ENCODE measurements at places on chromosomes 13 and 19. TPM values are rescaled to one million over a fixed set of nuclear protein-coding genes. Genes with fewer than 3 reads are reported as not detected.

ZNF28 gene
- 29.6 TPM for total RNA-seq

CABP5 gene
- not detected for total RNA-seq

CAPN12 gene
- total RNA-seq = not detected

GSX1 gene
- not detected for total RNA-seq

PSG3 gene
- not detected for total RNA-seq

IFNL1 gene
- total RNA-seq = not detected

FCGBP gene
- total RNA-seq = 0.74 TPM

IGFL1 gene
- total RNA-seq = not detected

ZNF132 gene
- 7.6 TPM for total RNA-seq

IGSF23 gene
- total RNA-seq = not detected

GRK1 gene
- total RNA-seq = not detected

IGFL2 gene
- total RNA-seq = not detected

DNA sequence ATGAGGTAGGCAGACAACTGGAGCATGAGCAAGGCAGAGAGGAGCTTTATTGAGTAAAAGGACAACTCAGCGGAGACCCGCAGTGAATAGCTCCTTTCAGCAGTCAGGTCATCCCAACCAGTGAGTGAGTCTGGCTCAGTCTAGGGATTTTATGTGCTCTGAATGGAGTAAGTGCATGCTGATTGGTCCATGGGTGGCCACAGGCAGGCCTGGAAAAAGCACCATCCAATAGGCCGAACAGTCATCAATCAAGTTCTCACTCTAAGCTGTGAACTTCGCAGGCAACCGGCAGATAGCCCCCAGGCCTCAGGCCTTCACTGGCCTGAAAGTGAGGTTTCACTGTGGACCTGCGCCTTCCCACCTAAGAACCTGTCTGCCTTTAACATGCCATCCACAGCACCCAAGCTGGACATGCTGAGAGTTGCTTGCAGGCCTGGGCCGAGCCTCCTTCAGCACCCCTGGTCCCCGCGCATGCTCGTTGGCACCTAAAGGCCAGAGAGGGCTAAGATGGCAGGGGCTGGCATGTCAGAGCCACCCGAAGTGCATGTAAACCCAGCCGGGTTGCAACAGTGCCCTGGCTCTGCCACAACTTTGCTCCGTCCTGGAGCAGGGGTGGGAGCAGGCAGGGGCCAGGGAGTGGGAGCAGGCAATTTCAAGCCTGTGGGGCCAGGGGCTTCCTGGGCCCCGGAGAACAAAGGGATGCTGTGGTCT is 698.7 kb downstream of the SLITRK1 start:
- DNase-seq = no peak

DNA sequence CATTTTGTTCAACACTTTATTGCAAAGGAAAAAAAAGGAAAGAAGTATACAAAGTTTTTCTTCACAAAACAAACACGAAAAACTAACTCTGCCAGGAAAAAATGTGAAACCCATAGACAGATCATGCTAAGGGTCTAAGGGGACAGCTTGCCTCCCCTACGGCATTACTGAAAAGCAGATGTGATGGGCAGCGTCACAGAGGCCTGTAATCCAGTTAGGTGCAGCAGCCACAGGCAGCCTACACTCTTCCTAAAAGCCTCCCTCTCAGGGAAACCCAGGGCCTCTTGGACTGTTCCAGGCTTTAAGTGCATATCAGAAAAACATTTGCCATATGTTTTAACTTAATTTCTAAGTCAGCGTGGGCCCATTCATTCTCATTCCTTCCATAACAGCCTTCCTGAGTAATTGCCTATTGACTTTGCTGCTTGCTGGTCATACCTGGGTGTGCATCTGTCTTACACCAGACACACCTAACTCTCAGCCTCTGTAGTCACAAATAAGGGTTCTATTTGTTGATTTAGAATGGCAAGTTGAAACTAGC is 135.7 kb upstream of the SERP2 start:
- DNase-seq = peak; percentile 28

DNA sequence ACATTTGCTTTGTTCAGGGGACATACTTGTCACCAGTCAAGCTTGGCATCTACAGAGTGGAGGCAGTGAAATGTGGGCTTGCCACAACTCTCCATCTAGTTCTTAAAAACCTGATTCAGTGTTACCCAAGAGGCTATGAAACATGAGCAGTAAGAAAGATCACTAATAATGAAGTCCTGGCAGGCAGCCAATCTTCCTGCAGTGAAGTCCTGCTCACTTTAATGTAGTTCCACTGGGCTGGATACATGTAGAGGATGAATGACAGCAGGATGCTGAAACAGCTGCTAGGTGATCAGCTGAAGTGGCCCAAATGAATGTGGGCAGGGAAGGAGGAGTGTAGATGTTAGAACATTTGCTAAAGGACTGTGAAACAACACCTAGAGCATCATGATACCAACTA is 1213.1 kb downstream of the OLFM4 start:
- no peak for DNase-seq

- peak; percentile 63 for DNase-seq
These were observed 7.5 kb downstream of the ZNF331 start for GRCh38 chr19:53545271-53546065.

DNA sequence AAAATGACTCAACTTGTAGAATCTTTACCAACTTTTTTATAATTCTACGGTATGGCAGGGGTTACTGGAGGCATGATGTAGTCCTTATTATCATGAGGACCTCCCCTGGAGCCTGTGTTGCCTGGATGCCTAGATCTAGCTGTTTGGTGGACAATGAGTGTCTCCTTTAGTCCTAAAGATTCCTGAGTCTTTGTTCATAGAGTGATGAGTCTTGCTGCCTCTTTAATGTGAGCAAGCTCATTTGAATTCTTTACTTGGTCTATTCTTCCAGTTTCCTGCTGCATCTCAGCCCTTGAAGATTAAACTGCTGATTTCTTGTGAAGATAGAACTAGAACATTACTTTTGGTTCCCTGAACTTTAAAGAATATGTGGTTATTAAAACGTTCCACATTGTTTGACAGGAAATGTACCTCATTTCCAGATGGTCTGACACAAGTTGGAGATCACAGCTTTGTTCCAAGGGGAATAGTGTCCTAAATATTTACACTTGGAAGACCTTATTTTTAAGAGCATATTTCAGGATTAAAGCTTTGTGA is 51.9 kb downstream of the SLAIN1 start:
- no peak for DNase-seq

DNA sequence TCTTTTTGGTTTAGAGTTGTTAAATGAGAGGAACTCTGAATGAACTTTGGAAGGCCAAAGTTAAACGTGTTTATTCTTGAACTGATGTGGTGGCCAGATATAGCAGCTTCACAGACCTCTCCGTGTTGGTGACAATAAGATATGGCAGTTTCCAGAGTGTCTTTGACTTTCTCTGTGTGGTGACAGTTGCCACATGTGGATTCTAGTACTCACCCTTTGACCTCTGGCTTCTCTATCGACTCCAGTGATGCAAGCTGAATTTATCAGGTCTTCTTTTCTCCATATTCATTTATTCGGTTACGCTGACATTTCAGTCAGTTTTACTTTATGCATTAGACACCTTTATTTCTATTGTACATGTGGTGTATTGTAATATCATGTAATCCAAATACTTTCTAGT is 1469.5 kb downstream of the SLITRK1 start:
- DNase-seq = no peak

- DNase-seq = no peak
These were observed at the start of gene NAPSA for GRCh38 chr19:50365434-50366306. Gene NAPSA, minus strand, starts transcription at chr19:50365639. Its CDS starts 18 bp downstream, at chr19:50365621.

GRCh38 chr13:45798851-45799250 is 52.7 kb downstream of the SIAH3 start:
- DNase-seq = no peak

GRCh38 chr19:10368101-10368803 is 12.1 kb downstream of the TYK2 start:
- no peak for DNase-seq

DNA sequence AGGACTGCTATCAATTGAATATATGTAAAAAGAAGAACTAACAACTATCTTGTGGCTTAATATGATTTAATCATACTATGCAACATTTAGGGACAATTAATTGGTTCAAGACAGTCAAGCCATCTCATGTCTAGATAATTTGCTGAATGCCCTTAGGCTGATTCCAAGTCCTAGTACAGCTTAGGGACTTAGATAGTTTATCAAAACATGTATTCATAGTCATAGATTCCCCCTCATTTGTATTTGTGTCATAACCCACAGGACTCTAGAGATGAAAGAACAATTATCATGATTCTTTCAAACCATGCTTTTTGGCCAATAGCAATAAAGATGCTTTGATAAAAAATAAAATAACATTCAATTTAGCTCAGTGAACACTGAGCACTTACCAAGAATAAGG is 607.6 kb downstream of the SLITRK1 start:
- DNase-seq = no peak

- peak; percentile 24 for DNase-seq
These were observed 187.7 kb downstream of the FOXO1 start for GRCh38 chr13:40478775-40479174.

- peak; percentile 73 for DNase-seq
These were observed 1.9 kb downstream of the CNN2 start for GRCh38 chr19:1028062-1028926.

GRCh38 chr19:947707-948539 is 22.1 kb downstream of the ARID3A start:
- DNase-seq = no peak

DNA sequence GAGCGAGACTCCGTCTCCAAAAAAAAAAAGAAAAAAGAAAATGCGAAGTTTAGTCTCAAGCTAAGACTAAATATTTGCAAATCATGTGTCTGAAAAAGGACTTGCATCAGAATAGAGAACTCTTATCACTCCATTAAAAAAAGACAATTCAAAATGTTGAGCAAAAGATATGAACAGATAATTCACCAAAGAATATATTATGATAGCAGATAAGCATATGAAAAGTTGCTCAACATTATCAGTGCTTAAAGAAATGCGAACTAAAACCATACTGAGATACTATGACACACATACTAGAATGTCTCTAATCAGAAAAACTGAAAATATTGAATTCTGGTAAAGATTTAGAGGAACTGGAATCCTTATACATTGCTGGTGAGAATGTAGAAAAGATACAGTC is 38.7 kb upstream of the SACS start:
- DNase-seq = no peak

- peak; percentile 21 for DNase-seq
These were observed 156.2 kb downstream of the SIPA1L3 start for GRCh38 chr19:38062959-38063761.

GRCh38 chr13:105611424-105611823 is 924.0 kb downstream of the EFNB2 start:
- no peak for DNase-seq

DNA sequence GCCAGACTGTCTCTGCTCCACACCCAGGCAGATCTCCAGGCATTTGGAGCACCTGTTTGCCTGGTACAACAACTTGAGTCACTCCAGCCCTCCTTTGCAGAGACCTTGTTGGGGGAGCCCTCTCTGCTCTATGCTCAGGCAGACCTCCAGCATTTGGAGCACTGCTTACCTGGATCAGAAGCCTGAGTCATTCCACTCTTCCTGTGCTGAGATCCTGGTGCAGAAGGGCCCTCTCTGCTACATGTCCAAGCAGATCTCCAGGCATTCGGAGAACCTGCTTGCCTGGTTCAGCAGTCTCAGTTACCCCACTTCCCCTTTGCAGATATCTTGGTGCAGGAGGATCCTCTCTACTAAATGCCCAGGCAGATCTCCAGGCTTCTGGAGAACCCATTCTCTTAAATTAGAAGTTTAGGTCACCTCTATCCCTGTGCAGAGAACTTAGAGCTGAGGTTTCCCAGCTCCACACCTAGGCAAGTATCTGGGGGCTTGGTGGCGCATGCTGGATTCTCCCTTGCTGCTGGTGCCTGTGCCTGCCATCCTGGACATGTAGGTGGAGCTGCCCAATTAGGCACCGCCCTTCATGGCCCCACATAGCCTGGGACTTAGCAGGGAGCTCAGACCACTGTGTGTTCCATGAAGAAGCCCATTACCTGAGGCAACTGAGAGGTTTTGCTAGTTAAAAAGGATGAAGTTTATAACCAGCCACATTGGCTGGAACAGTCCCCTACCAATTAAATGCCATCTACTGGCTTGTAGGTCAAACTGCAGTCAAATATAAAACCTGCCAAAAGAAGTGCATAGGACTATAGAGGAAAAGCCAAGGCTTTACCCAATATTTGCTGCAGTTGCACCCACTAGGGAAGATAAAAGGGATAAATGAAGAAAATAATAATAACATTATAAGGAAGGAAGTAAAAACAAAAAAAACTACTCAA is 97.6 kb upstream of the SLITRK6 start:
- DNase-seq = no peak

DNA sequence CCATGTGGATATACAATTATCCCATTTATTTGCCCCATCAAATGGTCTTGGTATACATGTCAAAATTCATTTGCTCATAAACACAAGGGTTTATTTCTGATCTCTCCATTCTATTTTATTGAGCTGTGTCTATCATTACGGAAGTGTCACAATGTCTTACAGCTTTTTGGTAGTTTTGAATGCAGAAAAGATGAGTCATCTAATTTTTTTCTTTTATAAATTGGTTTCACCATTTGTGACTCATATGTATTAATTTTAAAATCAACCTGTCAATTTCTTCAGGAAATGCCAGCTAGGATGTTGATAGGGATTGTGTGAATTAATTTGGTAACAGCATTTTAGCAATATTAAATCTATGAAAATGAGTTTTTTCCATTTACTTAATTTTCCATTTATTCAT is 2549.4 kb downstream of the PCDH9 start:
- DNase-seq = no peak

GRCh38 chr13:74135326-74136083 is 1.3 kb upstream of the KLF12 start:
- DNase-seq = peak; percentile 62

DNA sequence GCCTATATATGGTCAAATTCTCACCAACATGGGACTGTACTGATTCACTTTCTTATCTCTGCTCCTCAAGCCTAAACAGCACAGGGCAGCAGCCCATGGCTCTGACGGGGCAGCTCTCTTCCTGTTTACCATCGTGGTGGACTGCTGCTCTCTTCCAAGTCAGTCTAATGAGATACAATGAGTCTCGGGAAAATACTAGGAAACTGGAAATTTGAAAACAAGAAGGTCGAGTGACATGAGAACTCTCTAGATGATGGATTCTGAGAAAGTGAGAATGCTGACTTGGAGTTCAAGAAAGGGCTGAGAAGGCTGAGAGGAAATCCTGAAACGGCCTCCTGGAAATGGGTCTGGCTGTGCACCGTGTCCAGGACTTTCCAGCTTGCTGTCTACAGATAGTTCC is 122.8 kb upstream of the ARGLU1 start:
- peak; percentile 29 for DNase-seq

- peak; percentile 61 for DNase-seq
These were observed 19.6 kb downstream of the TMEM150B start for GRCh38 chr19:55305491-55305890.

- DNase-seq = no peak
These were observed 32.2 kb upstream of the TPT1 start for GRCh38 chr13:45373162-45373547.

GRCh38 chr19:29687244-29687896 is 22.1 kb downstream of the PLEKHF1 start:
- DNase-seq = no peak

- no peak for DNase-seq
These were observed 599.5 kb upstream of the PCDH9 start for GRCh38 chr13:67829641-67830040.

All from dermis blood vessel endothelial cell (primary cell).